SK-MEL-5 (cell line): ENCODE measurements at places on chromosomes 12 and 14. TPM values are rescaled to one million over a fixed set of nuclear protein-coding genes. Genes with fewer than 3 reads are reported as not detected.

Gene EVL
- total RNA-seq: 22.1 and 26.6 TPM in 2 replicates

Gene C12orf43
- total RNA-seq: 24.0 and 25.4 TPM in 2 replicates

Gene SOAT2
- total RNA-seq: not detected in 2 replicates

Gene DAO
- not detected in 2 replicates for total RNA-seq

Gene KRT3
- not detected in 2 replicates for total RNA-seq
